ENCODE measurements at places on chromosomes 6 and 20. TPM values are rescaled to one million over a fixed set of nuclear protein-coding genes. Genes with fewer than 3 reads are reported as not detected.

IL20RA gene
- not detected for total RNA-seq

ZNF311 gene
- total RNA-seq = 0.36 TPM

ESR1 gene
- not detected for total RNA-seq

MUCL3 gene
- not detected for total RNA-seq

SLPI gene
- not detected for total RNA-seq

SAMD5 gene
- total RNA-seq = 2.2 TPM

IL17A gene
- total RNA-seq = not detected

LGSN gene
- total RNA-seq = not detected

HS3ST5 gene
- not detected for total RNA-seq

OR2J3 gene
- total RNA-seq = not detected

CD40 gene
- total RNA-seq = 0.28 TPM

KHDC1L gene
- not detected for total RNA-seq

ARMC12 gene
- 0.28 TPM for total RNA-seq

CFAP61 gene
- total RNA-seq = under 0.01 TPM

TREML2 gene
- total RNA-seq = not detected

LCA5 gene
- total RNA-seq = 2.0 TPM

CST2 gene
- not detected for total RNA-seq

APOBEC2 gene
- total RNA-seq = not detected

RSPO3 gene
- total RNA-seq = not detected

C6orf163 gene
- total RNA-seq = 1.7 TPM

FKBP1A gene
- 120 TPM for total RNA-seq

MCHR2 gene
- total RNA-seq = not detected

PRL gene
- total RNA-seq = not detected

RAD21L1 gene
- under 0.01 TPM for total RNA-seq

ENPP4 gene
- total RNA-seq = under 0.01 TPM

YTHDF1 gene
- 13.9 TPM for total RNA-seq

SFTA2 gene
- total RNA-seq = not detected

DYNLT2 gene
- total RNA-seq = 1.1 TPM

RSPH9 gene
- total RNA-seq = under 0.01 TPM

TSPO2 gene
- not detected for total RNA-seq

Data from IMR-90 (cell line).